ENCODE measurements at places on chromosomes 4 and X.

- DNase-seq: peak; percentile 43
These were observed 536.2 kb downstream of the MID1IP1 start for GRCh38 chrX:39337451-39337850.

- DNase-seq: no peak
These were observed 560.4 kb downstream of the STPG2 start for GRCh38 chr4:97582890-97583289.

DNA sequence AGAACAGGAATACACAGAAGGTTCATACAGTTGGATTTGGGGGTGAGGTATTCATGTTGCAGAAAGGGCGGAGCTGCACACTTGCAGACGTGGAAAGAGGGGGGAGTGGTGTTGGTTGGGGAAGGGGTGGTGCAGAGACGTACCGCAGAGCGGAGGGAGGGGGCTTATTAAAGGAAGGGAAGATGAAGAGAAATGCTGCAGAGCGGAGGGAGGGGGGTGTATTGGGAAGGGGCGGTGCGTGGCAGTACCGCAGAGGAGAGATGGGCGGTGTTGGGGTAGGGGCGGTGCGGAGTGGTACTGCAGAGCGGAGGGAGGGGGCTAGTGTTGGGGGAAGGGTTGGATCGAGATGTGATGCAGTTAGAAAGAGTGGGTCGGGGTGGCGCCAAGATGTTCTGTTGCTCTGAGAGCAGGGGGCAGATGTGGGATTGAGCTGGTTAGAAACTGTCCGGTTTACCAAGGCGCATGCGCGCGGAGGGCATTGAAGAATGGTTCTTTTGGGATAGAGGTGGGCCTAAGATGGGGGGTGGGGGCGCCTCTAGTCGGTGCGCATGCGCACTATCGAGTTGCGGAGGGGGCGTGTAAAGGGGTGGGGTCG lies 900 bp downstream of the TRO start:
- DNase-seq: peak; percentile 87

GRCh38 chr4:80489798-80490197 lies 154.3 kb downstream of the CFAP299 start:
- no peak for DNase-seq

- DNase-seq: no peak
These were observed 47.0 kb downstream of the FAT1 start for GRCh38 chr4:186676531-186677161.

DNA sequence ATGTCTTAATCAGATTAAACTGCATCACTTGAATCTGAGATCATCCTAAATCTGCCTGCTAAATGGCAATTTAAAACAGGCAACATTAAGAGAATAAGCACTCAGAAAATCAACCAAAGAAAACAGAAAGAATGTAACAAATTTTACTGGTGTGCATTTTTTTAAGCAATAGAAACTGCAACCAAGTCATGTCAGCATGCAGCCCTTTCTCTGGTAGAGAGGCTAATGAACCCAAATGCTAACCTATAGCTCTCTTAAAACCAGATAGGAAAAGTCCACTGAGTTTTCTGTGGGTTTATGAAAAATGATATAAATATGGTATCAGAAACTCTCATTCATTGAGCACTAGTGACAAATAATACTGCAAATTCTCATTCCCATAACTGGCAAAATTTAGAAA lies 35.6 kb downstream of the COL25A1 start:
- DNase-seq: no peak

- DNase-seq: no peak
These were observed 115.2 kb upstream of the BMPR1B start for GRCh38 chr4:94642561-94642866.

- no peak for DNase-seq
These were observed 40.3 kb downstream of the KLHL5 start for GRCh38 chr4:39102297-39102696.

DNA sequence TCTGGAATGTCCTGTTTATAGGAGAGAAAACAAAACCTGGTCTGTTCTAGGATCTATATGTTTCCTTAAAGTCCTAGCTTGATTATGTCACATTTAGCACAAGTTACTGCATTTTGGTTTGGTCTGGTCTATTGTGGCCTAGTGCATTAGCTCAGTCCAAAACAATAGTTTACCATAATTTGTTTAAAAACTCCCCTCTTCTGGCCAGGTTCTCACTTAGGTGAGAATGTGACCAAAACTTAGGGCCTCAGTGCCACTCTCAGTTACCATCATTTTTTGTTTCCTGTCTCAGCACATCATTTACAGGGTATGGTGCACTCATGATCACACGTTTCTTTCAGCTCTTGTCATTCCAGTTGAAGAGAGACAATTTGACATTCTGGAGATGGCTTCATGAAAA lies 378.5 kb downstream of the KLHL4 start:
- DNase-seq: no peak

DNA sequence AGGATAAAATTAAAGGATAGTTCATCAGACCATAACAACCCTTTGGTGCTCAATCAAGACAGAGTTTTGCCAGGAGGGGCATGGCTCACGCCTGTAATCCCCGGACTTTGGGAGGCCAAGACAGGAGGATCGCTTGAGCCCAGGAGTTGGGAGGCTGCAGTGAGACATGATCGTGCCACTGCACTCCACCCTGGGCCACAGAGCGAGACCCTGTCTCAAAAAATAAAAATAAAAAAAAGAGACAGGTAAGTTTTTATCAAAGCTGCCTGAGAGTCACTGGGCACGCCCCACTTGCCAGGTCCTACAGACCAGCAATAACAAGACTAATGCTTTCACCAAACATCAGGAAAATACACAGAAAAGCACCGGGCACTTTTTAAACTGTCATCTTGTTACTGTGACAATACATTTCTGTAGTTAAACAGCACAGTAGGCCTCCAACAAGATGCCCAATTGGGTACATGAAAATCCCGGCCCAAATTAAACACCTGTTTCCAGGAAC lies 765 bp downstream of the CFAP97 start:
- no peak for DNase-seq

DNA sequence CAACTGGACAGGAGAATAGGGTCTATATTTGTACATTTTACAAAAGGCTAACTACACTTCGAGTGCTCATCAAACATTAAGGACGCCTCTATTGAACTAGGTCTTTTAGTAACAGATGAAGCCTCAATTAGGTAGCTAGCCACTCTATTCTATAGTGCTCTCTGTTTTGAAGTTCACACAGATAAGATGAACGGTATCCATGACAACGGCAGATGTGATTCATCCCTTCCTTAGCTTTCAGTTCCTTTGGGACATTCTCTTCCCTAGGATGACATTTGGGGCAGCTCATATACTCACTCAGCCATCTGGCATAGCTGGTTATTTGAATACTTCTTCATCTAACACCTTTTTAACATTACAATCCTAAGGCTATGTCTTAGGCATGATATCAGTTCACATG lies 62.4 kb upstream of the WDFY3 start:
- DNase-seq: no peak

Measured in NCI-H446 (cell line).